Stimulated activated CD4-positive, alpha-beta T cell treated with anti-CD3 and anti-CD28 coated beads, Interleukin-4, amount 100 ng/mL, for 4 hours (primary cell): ENCODE measurements at places on chromosomes 3 and 15.

- no peak for DNase-seq
Observed at GRCh38 chr3:183182073-183182472, 19.5 kb upstream of the LAMP3 start.

DNA sequence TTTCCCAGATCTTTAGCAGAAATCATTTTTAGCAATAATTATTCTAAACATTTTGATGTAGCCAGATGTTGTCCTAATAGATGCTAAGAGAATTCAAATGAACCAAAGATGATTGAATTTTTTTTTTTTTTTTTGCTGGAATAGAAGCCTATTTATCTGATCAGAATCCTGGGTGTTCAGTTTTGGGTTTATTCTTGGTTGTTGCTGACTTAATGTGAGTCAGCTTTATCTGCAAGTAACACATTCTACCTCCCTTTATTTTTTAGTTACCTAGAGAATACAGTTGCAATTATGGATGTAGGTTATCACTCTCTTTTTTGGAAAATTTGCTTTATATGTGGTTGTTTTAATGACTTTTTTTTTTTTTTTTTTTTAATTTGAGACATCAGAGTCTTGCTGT, 6.4 kb downstream of the CEP97 start:
- no peak for DNase-seq

- DNase-seq: no peak
Observed at GRCh38 chr3:190381441-190381840, 6.5 kb upstream of the CLDN16 start.

GRCh38 chr3:136311261-136311660, 61.1 kb downstream of the PCCB start:
- DNase-seq: no peak

DNA sequence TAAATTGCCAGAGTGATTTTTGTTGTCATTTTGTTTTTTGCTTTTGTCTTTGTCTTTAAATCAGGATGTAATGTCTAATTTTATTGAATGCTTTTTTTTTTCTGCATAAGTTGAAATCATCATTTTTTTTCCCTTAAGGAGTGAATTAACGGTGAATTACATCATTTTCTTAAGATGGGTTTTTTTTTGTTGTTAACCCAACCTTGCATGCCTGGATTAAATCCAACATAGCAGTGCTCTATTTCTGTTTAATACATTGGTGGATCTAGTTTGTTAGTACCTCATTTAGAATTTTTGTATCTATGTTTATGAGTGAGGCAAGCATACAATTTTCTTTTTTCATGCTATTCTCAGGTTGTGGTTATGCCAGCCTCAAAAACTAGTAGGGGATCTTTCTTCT, 186.4 kb upstream of the TMC3 start:
- no peak for DNase-seq

DNA sequence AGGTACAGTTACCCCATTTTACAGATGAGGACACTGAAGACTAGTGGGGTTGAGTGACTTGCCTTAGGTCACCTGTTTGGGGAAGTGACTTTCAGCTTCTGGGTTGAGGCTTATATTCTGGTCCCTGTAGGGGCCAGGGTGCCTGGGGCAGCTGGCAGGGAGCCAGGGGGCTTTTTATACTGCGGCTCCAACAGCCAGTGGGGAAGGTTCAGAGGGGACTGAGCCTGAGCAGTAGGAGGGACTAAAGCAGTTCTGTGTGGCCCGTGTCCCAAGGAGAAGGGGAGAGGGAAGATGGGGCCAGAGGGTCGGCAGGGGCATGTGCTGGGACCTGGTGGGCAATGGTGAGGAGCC, 37.7 kb downstream of the SLC6A6 start:
- no peak for DNase-seq

- DNase-seq: no peak
Observed at GRCh38 chr3:172182797-172183196, 143.4 kb downstream of the FNDC3B start.

DNA sequence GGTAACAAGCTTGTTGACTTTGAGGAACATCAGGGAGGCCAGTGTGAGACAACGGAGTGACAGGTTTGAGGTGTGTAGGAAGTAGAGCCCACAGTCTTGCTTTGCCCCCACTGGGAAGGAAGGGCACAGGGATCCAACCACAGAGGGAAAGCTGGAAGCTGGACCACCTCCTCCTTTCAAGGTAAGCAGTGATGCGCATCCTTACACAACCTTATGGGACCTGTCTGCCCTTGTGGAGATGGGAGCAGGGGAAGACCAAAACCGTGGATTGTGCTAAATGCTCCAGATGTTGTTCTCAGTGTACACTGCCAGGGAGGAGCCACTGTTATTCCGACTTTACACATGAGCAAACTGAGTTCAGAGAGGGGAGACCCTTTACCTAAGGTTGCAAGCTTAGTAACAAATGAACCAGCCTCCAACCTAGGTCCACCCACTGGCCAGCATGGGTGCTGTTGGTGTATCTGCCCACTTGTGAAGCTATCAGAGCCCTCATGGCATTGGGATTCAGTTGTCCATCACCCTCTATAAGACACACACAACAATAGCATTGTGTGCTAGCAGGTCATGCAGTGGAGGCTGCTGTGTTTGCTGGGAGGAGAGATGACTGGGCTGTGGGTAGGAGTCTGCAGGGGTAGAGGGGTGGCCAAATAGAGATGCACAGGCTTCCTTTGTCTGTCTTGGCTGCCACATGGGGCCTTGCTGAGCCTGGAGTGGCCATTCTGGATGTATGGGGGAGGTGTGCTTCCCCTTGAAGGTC, 586 bp upstream of the LSMEM2 start:
- no peak for DNase-seq

GRCh38 chr15:91254766-91255165, 154.7 kb downstream of the SV2B start:
- DNase-seq: no peak

- no peak for DNase-seq
Observed at GRCh38 chr3:100023150-100023549, 91.2 kb downstream of the FILIP1L start.

DNA sequence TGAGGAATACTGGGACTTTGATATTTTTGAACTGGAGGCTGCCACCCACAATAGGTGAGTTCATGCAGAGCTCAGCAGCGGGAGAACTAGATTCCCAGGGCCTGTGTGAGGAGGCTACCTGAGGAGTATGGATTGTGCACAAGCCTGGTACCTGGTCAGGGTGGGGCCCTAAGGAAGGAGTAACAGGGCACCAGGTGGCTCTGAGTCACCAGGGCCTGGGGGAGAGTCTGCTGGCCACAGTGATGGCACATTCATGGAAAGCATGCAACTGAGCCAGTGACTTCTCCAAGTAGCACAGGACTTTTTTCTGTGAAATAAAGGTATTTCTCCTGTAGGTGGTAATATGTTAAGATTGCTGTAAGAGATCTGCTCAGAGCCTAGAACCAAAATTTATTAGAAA, 134.4 kb downstream of the PDE8A start:
- DNase-seq: no peak

DNA sequence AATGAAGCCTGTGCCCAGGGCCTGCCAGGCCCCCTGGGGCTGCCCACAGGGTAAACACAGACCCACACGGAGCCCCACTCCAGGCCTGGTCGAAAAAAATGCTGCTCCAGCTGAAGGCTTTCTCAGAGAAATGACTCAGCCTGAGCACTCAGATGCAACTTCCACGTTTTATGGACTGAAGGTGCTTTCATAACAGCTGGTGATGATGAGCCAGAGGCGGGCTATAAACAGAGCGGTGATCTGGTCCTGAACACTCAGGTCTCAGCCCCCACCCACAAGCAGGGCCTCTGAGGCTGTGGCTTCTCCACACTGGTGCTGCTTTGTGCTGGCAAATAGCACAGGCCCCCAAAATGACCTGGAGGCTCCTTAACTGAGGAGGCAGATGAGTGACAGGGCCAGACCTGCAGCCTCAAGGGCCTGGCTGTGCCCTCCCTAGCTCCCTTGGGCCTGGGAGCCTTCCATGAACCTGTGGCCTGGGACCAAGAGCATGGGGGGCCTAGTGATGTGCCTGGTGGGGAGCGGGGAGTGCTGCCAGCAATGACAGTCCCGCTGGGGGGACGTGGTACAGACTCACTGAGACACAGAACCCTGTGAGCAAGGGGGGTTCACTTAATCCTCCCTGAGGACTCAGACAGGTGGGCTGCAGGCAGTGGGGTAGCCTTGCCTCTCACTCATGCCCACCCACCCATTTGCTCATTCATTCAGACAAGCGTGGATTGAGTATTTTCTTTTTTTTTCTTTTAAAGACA, 23.0 kb upstream of the FURIN start:
- DNase-seq: no peak

GRCh38 chr15:57012556-57012955, 94.1 kb downstream of the TCF12 start:
- no peak for DNase-seq

GRCh38 chr3:46065294-46065705, 38.0 kb upstream of the XCR1 start:
- DNase-seq: peak; percentile 54

- no peak for DNase-seq
Observed at GRCh38 chr3:17313746-17314145, 428.7 kb downstream of the TBC1D5 start.

DNA sequence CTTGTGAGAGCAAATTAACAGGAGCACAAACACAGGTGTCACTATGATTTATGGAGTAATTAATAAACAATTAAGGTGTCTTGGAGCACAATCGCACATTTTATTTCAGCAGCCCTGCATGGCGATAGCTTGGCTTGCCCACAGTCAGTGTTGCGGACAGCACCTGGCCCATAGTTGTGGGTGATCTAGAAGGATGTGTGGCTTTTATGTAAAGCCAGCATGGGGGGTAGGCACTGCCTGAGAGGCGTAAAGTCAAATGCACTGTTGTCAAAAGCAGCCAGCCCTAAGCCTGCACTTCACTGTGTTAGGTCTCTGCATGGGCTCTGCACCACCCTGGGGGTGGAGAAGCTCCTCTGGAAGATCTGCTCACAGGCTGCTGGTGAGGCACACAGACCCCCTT, 177.4 kb upstream of the PPP2R3A start:
- no peak for DNase-seq

GRCh38 chr3:160856450-160856849, 100.4 kb downstream of the PPM1L start:
- DNase-seq: no peak

DNA sequence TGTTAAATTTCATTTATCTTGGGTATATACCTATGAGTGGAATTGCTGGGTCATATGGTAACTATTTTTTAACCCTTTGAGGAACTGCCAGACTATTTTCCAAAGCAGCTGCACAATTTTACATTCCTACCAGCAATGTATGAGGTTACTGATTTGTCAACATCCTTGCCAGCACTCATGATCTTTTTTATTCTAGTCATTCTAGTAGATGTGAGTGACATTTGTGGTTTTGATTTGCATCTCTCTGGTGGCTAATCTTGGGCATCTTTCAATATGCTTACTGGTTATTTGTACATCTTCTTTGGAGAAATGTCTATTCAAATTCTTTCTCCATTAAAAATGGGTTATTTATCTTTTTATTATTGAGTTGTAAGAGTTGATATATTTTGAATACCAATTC, 21.3 kb upstream of the LRRC58 start:
- DNase-seq: no peak

DNA sequence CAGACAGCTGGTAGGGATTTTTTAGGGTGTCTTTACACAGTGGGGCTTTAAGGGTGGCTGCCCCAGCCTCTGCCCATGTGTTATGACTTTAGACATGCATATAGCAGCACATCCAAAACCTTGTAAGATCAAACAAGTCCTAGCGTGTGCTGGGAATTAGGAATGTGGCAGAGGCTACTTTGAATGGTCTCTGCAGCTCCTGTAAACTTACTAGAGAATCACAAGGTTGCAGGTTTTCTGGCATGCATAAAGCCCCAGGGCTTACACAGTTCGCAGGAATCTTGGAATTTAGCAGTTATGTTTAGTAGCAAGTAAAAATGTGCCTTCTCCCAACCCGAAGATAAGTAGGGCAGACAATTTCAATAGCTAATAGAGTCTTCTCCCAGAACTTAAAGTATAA, 46.9 kb upstream of the COL6A6 start:
- DNase-seq: no peak

GRCh38 chr3:13263770-13264467, 156.2 kb downstream of the NUP210 start:
- DNase-seq: no peak

DNA sequence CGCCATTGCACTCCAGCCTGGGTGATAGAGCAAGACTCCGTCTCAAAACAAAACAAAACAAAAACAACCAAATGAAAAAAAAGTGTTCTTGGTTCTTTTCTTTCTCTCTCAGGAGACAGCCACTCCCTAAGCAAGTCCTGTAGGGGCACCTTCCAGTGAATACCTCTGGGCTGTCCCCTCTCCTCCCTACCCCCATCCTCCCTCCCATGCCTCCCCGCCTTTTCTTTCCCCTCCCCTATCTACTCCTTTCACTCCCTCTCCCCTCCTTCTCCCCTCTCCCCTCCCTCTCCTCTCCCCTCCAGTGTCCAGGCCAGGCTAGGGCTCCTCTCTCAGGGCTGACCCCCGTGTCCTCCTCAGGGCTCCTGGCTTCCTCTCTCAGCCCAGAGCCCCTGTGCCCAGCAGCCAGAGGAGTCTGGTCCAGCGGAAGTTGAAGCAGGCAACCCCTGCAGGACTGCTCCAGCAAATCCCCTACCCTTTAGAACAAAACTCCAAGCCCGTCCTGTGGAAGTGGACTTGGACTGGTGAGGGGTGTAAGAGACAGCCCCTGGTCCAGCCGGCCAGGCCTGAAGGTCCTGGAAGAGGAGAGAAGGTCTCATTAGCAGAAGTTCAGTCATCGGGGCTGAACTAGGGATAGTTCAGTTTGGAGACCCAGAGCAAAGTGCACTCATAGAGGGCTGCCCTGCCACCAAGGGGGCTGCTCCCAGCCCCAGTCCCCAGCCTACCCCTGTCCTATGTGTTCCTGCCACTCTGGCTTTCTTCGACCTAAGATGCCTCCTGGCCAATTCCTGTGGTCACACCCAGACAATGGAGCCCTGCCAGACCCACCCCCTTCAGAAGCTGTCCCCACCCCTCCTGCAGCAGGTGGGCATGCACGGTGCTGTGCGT, 79.8 kb upstream of the IQSEC1 start:
- no peak for DNase-seq

- no peak for DNase-seq
Observed at GRCh38 chr15:22978691-22979237, 1.4 kb downstream of the CYFIP1 start.

DNA sequence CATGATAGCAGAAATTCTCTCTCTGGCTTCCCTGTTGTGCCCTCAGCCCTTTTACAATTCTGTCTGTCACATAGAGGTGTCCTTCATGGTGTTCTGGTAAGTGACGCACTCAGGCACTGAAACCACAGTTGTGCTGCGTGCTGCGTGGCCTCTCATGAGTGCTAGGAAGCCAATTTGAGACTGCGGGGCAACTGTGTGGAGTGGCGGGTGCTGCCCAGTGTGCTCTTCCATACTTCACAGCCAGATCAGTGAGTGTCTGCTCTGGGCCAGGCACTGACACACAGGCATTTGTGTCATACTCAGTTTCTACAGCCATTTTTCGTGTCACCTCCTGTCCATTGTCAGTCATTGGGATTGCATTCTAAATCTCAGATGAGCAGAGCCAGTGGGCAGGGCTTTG, 133.1 kb upstream of the PLXNA1 start:
- no peak for DNase-seq

- peak; percentile 69 for DNase-seq
Observed at GRCh38 chr15:65318870-65319356, 14.4 kb downstream of the RNU5B-1 start.

GRCh38 chr3:26018889-26019288, 229.0 kb downstream of the OXSM start:
- no peak for DNase-seq

GRCh38 chr3:177484926-177485325, 287.6 kb upstream of the TBL1XR1 start:
- no peak for DNase-seq
